Stimulated activated CD4-positive, alpha-beta T cell treated with anti-CD3 and anti-CD28 coated beads, Interleukin-2, amount 100 ng/mL, for 48 hours (primary cell): ENCODE measurements at places on chromosomes 12 and 14.

DNA sequence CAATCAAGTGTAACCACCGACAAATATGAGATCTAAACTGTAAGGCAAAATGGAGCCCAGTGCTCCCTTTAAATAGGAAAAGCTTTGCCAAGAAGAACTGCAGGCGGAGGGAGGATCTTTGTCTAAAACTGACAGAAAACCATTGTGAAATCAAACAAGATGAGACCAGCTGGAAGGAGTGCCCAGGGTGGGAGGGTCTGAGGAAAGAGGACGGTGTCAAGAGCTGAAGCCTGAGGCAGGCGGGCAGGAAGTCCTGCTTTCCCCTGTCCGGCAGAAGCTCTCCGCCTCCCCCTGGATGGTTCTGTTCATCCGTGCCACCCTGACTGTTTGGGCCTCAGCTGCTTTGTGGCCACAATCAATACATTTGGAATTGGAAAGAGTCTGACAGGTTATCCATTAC is 37.5 kb downstream of the CDC42BPB start:
- no peak for DNase-seq

GRCh38 chr14:93994919-93995682 is 2.0 kb upstream of the CCDC197 start:
- DNase-seq, result no peak

GRCh38 chr14:65574611-65575010 is 162.1 kb downstream of the FUT8 start:
- no peak for DNase-seq

DNA sequence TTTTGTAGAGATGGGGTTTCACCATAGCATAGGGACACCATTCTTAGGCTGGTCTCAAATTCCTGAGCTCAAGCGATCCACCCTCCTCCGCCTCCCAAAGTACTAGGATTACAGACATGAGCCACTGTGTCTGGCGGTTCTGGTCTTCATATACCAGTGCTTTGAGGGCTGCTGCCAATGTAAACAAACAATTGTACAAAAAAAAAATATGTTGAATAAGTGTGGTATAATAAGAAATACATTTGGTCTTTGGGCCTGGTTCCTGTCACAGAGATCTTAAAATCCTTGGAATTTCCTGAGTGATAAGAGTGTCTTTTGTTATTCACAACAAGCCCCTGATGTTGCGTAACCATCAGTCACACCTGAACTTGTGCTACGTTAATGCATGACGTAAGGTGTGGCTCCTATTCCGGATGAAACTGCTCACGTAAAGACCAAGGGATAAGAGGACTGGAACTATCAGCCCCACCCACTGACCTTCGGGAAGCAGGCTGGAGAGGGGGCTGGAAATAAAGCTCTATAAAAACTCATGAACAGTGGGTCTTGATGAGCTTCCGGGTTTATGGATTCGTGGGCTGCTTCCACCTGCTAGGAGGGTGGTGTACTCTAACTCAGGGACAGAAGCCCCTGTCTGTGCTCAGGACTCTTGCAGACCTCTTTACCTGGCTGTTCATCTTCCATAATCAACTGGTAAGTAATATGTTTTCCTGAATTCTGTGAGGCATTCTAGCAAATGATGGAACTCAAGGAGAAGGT is 16.5 kb upstream of the RIMKLB start:
- DNase-seq, result no peak

DNA sequence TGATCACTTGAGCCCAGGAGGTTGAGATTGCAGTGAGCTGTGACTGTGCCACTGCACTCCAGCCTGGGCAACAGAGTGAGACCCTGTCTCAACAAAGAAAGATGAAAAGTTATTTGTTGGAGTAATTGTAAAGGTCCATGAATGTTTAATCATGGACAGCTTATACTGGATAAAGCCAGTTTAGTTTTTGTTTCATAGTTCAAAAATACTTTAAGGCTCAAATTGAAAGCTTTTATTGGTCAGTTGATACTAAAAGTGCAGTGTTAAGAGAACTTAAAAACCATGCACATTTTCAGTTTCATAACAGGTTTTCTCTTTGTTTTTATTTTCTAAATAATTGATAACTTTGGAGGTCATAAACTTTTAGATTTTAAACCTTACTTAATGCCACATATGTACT is 108.4 kb downstream of the MON2 start:
- DNase-seq, result no peak

- no peak for DNase-seq
Measured at GRCh38 chr12:31316891-31317290, 9.1 kb downstream of the SINHCAF start.

- DNase-seq, result no peak
Measured at GRCh38 chr12:57579677-57580465, 11.1 kb upstream of the PIP4K2C start.

- DNase-seq, result peak; percentile 37
Measured at GRCh38 chr12:10235761-10236631, 23.3 kb downstream of the GABARAPL1 start.

GRCh38 chr12:76591476-76591875 is 31.9 kb upstream of the OSBPL8 start:
- DNase-seq, result no peak

GRCh38 chr12:93622485-93622884 is 50.0 kb downstream of the SOCS2 start:
- no peak for DNase-seq

GRCh38 chr14:100150932-100151587 is 8.4 kb downstream of the DEGS2 start:
- DNase-seq, result no peak

DNA sequence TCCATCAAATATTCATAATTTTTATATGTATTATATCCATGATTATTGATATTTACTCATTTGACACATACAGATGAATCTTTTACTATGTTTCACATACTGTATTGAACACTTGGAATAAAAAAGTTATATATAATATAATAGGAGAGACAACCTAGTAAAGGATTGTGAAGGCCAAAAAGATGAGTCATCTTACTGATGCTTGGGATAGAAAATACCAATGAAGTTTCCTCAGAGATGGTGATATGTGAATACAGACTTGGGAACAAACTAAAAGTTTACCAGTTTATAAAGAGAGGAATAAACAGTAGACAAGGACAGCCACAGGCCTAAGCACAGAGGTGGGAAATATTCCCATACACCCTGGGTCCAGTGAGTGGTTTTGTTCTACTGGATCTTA is 743.9 kb upstream of the FLRT2 start:
- no peak for DNase-seq

- no peak for DNase-seq
Measured at GRCh38 chr12:1496162-1496900, 98.0 kb downstream of the FBXL14 start.

- DNase-seq, result no peak
Measured at GRCh38 chr12:26648584-26648983, 184.4 kb downstream of the ITPR2 start.

GRCh38 chr14:72463291-72463866 is 430.5 kb downstream of the DPF3 start:
- no peak for DNase-seq

DNA sequence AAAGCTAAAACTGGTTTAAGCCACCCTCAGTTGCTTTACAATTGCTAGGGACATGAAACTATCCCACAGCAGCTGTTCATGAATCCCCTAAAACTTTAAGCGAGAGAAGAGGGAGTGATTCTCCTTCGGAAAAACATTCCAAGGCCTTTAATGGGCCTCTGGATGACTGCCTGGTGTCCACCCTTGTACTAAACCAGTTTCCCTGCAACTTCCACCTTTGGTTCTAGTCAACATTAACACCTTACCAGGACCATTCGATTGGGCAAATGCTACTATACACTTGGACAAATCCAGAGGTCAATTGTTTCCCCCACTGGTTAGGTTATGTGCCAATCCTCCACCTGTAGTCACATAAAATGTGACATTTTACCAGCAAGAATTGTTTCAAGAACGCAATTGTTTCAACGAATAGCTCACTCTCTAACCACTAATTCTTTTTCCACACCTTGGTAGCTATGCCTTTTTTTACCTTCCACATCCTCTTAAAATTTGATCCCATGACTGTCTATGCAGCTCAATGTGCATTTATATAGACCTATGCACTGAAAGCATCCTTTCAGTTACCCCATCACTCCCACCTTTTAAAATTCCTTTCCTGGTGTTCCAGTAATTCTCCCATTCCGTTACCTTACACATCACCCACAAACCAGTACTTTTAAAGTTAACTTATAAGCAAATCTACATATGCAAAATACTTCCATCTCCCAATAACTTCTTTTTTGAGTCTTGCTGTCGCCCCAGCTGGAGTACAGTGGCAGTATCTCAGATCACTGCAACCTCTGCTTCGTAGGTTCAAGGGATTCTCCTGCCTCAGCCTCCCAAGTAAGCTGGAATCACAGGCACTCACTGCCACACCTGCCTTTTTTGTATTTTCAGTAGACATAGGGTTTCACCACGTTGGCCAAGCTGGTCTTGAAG is 3.6 kb downstream of the UBC start:
- DNase-seq, result no peak

DNA sequence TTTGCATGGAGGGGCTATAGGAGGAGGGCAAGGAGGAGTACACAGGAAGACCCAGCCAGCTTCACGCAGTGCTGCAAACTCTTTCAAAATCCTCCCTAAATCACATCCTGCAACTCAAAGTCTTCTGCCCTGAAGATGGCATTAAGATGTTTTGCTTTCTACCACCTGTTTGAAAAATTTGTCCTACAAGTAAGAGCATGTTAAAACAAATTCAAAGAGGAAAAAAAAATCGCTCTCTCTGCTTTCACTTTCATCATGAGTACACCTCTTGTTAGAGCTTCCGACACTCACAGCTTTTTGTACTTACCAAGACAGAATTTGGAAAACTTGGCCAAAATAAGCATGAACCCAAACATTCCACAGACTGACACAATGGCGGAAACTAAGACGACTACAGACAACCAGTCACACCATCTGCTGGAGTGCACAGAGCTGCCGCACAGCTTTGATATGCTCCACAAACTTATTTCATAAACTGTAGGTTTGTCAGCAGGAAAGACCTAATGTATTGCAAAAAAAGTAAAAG is 21.3 kb downstream of the GCH1 start:
- DNase-seq, result no peak

DNA sequence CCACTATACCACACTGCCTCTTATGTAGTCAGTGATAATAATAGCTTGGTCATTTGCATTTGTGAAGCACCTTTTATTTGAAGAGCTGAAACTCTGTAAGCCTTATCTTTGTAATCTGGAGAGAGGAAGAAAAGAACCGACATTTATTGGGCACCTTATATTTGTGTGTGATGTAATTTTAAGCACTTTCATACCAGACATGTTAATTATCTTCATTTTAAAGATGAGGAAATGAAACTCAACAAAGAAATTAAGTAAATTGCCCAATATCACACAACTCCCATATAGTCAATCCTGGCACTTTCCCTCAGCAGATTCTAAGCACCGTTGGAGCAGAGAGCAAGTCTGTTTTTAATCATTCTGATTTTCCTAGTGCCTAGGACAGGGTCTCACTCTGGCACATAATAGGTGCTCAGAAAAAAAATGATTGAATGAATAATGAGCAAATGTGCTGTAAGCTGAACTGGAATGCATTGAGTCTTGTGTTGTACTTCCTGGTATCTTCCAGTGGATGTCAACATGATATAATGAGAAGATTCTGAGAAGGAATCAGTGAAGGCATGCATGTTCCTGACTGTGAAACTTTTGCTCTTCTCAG is 418.9 kb downstream of the ZFP36L1 start:
- DNase-seq, result no peak
